ENCODE measurements at places on chromosomes 2 and 18.

GRCh38 chr2:162245781-162246180, 2.5 kb upstream of the FAP start:
- DNase-seq: no peak

DNA sequence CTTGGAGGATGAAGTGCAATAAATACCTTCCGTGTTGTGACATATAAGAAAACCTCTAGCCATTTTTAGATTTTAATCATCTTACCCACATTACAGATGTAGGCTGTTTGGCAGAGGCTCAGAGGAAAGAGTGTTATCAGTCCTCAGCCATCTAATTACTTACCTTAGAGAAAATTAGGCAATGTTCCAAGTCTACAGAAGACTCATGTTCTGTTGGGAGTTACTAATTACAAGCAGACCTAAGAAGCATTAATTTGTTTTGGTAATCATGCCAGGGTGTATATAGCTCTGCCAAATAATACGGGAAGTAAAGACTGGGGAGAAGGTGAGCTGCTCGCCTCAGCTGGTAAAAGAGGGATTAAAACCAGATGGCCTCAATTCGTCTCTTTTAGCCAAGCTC, 125.8 kb upstream of the PGAP1 start:
- peak; percentile 35 for DNase-seq

DNA sequence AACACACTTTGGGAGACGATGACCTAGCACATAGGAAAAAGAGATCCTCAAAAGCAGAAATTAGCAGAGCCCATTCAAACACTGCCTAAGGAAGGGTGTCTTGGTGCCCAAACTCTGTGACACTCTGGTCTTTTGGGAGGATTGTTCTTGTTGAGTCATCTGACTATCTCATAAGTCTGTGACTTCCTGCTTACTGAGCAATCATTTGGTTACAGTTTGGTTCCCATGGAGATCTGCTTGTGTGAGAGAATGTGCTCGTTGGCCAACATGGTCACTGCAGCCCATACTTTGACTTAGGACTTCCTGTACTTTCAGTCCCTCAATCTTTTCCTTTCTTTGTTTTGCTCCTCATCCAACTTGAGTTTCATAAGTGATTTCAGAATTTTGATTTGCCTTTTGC, 602.9 kb downstream of the NYAP2 start:
- peak; percentile 21 for DNase-seq

- peak; percentile 19 for DNase-seq
Observed at GRCh38 chr2:159445307-159445706, 158.8 kb upstream of the WDSUB1 start.

- no peak for DNase-seq
Observed at GRCh38 chr2:2810504-2810903, 479.4 kb upstream of the MYT1L start.

DNA sequence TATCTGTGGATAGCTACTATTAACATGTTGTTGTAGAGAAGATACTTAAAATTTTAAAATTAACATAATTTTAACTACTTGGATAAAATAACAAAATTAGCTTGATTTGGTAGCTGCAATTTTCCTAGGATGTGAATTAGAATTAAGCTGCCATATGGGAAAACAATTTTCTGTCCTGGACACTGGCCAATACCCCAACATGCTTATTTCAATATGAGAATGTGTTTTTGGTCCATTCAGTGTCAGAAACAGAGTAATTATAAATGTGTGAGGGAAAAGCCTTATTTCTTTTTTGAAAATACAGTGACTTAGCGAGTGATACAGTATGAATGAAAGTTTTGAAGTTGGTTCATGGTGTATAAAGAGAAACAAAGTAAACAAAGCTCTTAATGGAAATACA, 948.3 kb upstream of the GYPC start:
- no peak for DNase-seq

DNA sequence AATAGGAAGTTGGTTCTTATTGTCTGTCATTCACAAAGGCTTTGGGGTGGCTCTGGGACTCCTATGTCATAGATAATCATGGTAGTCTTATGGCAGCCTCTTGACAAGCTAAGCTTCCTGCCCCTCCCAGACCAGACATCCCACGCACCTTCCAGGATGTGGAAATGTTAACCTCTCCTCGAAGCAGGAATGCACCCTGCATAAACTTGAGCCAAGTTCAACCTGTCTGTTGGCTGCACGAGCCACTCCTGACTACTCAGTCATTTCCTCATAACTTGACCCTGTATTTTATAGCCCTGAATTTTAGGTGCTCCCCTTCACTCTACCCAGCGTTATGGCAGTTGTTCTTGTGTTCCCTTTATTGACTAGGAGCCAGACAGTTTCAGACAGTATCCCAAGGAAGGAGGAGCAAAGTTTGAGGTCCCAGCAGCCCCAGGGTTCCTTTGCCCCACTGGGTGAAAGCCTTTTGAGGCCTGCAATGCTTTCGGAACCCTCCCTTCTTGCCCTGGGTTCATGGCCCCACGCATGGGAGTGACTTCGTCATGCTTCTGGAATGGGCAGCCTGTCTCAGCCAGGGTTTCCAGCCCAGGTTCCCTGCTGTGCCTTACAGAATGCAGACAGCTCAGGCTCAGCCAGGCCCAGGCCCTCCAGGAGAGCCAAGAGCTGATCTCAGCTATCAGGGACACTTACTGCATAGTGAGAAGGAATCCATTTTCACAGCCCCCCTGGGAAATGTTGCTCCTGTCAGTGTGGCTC, 15.6 kb upstream of the INO80C start:
- no peak for DNase-seq

GRCh38 chr18:26417190-26417589, 131.2 kb downstream of the KCTD1 start:
- DNase-seq: no peak

DNA sequence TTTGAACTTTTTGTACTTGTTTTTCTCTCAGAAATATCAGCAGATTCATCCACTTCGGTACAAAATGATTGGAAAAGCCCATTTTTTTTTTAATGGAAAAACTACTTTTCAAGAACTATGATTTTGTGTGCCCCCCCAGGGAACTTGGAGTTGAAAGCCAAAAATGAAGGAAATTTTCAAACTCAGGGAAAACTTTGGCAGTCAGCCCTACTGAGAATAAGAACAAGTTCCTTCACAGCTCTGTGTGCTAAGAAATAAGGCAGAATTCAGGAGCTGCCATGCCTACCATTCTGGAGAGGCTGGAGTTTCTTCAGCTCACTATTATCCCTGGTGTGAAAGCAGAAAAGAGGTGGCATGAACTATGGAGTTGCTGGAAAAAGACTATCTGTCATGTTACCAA, 226.0 kb upstream of the SLC35G4 start:
- no peak for DNase-seq

GRCh38 chr2:187037310-187037709, 188.3 kb upstream of the ZSWIM2 start:
- no peak for DNase-seq

- no peak for DNase-seq
Observed at GRCh38 chr2:225104971-225105370, 62.7 kb upstream of the DOCK10 start.

DNA sequence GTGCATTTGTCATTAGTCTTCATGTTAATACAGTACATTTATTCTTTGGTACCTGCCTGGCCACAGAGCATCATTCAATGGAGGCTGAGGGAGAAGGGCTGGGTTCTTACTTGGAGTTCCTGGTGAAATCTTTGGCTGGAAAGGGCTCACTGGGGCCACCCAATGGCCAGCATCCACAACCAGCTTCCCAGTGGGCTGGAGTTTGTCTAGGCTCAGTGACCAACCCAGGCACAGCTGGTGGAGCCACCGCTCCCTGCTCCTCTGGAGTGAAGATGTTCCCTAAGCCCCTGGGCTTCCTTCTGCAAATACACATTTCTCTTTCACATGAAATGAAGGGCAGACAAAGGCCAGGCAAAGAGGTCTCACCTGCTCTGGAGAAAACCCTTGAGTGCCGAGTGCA, 34.4 kb downstream of the EHD3 start:
- DNase-seq: no peak

- no peak for DNase-seq
Observed at GRCh38 chr18:60656553-60656952, 284.0 kb upstream of the MC4R start.

GRCh38 chr2:233270366-233270765, 18.9 kb downstream of the ATG16L1 start:
- DNase-seq: peak; percentile 44

GRCh38 chr2:16123421-16123820, 183.1 kb downstream of the MYCN start:
- no peak for DNase-seq

DNA sequence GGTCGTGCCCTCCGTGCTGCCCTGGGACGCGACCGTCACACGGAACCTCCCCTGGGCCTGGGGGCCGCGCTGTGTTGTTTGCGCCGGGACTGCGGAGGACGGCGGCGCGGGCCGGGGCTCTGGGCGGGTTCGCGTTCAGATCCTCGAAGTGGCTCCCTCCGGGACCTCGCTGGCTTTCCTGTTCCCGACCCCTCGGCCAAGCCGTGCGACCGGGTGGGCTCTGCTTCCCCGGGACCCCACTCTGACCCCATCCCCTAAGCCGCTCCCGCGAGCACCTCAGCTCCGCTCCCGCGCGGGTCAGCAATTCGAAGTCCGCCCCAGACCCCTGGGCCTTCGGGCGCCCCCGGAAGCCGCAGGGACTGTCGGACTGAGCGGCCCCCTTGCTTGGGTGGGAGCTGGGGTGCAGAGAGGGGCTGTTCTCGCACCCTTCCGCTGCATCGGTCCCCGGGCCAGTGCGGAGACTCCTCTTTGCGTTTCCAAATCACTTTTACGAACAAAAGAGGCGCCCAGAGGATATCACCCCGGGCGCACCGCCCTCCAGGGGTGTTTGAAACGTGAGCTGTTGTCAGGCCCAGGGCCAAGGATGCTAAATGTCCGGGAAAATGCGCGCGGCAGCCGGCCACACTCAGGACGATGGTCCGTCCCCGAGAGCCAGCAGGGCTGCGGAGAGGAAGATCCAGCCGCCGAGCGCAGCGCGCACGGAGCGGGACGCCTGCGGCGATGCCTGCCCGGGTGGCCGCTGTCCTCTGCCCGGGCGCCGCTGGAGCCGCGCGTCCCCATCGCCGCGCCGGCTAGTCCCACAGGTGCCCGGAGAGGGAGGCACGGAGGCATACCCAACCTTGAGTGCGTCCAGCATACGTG, 73.5 kb downstream of the ZCCHC2 start:
- DNase-seq: no peak
